Urothelium cell line (cell line): ENCODE measurements at places on chromosomes 12 and 14.

GRCh38 chr14:70671652-70672644 is 30.2 kb downstream of the TTC9 start:
- DNase-seq: no peak

- DNase-seq: peak; percentile 44
Observed at GRCh38 chr14:87698481-87698880, 294.5 kb downstream of the GALC start.

- no peak for DNase-seq
Observed at GRCh38 chr12:6791931-6792520, 2.7 kb downstream of the CD4 start.

- peak; percentile 58 for DNase-seq
Observed at GRCh38 chr14:56199095-56199981, 81.1 kb downstream of the PELI2 start.

- DNase-seq: no peak
Observed at GRCh38 chr12:43151441-43151981, 400.5 kb downstream of the ADAMTS20 start.

DNA sequence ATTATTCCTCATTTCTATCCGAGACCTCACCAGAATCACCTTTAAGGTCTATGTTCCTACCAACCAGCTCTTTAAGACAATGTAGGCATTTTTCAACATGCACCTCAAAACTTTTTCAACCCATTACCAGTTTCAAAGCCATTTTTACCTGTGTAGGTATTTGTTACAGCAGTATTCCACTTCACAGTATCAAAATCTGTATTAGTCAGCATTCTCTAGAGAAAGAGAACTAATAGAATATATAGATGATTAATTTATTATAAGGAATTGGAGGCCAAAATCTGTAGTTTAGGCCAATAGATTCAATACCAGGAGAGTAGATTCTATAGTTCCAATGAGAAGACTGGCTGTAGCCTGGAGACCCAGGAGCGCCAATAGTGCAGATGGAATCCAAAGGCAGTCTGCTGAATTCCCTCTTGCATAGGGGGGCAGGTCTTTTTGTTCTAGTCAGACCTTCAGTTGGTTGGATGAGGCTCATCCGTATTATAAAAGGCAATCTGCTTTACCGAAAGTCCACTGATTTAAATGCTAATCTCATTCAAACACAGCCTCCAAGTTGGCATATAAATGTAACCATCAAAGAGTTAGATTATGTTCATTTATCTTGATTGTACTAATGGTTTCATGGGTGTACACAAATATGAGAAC is 151.6 kb upstream of the SYT1 start:
- no peak for DNase-seq

DNA sequence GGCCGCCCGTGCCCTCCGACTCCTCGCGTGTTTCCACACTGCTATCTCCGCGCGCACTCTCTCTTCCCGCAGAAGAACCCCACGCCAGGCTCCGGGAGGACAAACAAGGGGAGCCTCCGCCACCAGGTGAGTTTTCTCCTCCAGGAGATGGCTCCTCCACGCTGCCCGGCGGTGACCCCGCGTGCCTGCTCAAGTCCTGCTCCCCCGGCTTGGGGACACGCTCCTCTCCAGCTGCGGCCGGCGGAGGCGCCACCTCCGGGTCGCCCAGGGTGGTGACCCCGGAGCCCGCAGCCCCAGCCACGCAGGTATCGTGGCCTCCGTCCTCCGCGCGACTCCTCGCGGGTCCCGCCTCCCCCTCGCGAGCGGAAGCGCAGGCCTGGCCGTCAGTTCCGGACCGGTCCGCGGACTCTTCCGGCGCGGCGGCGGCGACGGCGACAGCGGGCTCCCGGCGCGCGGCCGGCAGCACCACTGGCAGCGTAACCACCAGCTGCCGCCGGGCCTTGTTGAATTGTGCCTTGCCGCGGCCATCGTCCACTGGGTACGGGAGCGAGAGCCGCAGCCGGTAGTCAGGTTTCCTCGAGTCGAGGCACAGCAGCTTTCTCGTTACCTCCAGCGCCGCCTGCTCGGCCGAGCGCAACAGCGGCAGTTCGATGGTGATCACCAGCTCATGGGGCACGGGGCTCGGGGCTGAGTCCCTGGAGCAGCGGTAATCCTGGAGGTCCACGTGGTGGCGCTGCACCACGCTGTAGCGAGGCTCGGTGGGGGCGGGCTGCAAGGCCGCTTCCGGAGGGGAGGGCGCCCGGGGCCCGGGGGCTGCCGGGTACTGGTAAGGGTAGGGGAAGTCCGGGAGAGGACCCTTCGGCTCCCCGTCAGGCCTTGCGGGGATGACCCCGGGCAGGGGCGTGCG is 1.2 kb downstream of the DNAAF2 start:
- peak; percentile 99 for DNase-seq
